ENCODE measurements at places on chromosomes 16 and 17.

DNA sequence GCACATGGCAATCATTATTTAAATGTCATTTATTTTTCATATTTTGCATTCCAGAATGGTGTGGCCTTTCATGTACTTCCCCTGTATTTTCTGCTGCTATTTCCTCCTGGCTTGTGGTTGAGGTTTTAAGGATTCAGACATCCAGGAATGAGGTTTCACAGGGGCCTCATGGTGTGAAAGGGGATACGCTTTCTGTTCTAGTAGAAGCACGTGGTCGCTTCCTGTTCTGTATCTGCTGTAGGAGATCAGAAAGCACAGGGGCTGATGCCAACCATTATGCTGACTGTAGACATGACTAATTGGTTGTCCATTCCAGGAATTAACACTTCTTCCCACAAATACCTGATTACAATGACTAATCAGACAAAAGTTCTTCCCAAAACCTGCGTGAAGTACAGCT is 405.9 kb downstream of the SHISA9 start:
- DNase-seq: no peak

- no peak for DNase-seq
These were observed 23.6 kb downstream of the RAB11FIP4 start for GRCh38 chr17:31415004-31415454.

DNA sequence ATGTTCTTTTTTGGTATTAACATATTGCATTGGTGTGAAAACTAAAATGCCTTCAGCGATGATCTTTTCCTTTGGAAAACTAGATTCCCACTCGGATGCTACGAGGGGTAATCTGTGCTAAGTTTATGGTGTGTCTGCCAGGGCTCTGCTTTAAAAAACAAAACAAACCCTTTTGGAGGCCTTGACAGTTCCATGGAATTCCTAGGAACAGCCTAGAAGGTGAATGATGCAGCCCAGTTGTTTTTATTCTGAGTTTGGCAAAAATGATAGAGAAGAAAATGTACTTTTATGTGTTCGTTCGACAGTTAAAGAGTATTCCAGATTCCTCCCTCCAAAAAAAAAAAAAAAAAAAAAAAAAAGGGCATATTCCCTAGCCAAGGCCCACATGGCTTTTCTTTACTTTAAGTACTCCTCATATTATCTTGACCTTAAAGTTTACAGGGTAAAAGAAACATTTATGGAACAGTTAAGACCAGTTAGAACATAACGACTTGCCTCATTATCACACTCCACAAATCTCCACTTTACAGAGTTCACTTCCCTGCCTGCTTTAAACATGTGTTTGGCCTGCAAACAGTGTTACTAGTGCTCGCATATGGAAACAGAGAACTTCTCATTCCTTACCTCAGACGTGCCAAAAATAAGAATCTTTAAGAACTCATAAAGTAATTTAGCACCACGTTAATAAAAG is 159.1 kb downstream of the WWOX start:
- DNase-seq: no peak

DNA sequence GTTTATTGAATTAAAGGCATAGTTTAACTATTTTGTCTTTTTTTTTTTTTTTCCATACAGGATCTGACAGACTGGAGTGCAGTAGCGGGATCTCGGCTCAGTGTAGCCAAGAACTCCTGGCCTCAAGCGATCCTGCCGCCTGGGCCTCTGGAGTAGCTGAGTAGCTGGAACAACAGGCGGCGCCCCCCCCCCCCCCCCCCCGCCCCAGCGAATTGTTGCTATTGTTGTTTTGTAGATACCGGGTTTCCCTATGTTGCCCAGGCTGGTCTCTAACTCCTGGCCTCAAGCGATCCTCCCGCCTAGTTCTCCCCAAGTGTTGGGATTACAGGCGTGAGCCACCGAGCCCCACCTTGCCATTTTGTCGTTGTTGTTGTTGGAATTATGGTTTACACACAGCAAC is 1.3 kb upstream of the CENPV start:
- DNase-seq: no peak

- peak; percentile 69 for DNase-seq
These were observed 42.0 kb downstream of the MGAT5B start for GRCh38 chr17:76909971-76910760.

GRCh38 chr17:7479213-7480088 is at the start of gene ZBTB4:
Gene ZBTB4 (minus strand): TSS chr17:7479631. CDS start chr17:7466801, 12,830 bp downstream.
- DNase-seq: peak; percentile 85

DNA sequence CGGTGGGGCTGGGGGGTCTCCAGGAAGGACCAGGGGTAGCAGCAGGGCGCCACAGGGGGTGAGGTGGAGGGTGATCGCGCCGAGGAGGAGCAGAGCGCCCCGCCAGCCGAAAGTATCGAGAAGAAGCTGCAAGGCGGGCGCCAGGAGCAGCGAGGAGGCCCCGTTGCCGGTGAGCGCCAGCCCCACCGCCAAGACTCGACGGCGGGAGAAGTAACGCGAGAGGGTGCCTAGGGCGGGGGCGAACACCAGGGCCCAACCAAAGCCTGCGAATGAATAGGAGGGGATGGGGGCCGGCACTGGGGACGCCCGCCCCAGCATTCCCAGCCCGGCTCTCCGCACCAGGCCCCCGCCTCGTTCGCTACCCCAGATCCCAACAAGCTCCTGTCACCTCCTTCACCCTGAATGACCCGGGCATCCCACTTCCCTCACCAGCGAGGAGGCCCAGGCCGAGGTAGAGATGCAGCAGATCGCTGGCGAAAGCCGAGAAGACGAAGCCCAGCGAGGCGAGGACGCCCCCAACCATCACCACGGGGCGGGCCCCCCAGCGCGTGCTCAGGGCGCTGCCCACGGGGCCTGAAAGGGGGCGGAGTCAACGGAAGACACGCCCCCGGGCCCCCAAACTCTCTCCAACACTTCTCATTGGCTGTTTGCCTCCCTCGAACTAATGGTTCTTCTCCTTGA is 1.3 kb downstream of the SLC16A11 start:
- DNase-seq: peak; percentile 78

- no peak for DNase-seq
These were observed 152.0 kb downstream of the SDK2 start for GRCh38 chr17:73492125-73492820.

Measured in GM13976 (cell line).